Stimulated activated CD8-positive, alpha-beta memory T cell treated with anti-CD3 and anti-CD28 coated beads, Interleukin-4, amount 100 ng/mL, for 48 hours (primary cell): ENCODE measurements at places on chromosomes 13 and 19.

- no peak for DNase-seq
These were observed 874 bp downstream of the TRIM28 start for GRCh38 chr19:58544591-58545285.

DNA sequence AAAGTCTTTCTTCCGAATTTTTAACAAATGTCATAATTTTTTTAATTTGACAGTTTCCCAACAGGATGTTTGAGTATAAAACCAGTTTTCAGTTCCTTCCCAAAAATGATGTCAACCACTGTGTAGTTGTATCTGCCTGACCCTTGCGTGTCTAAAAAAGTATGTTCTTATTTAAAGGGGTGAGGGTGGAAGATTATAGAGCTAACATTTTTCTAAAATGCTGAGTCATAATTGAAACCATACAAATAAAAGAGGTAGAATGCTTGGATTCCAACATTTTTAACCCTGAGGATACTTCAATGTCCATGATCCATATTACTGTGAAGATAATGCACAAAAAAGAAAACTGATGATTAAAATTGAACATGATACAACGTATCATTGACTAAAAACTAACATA, 1388.8 kb downstream of the UQCRFS1 start:
- DNase-seq: no peak

GRCh38 chr13:39302820-39303219, 264.6 kb downstream of the NHLRC3 start:
- no peak for DNase-seq

GRCh38 chr13:76379341-76380105, 506.7 kb downstream of the KCTD12 start:
- DNase-seq: no peak

GRCh38 chr13:63024458-63024857, 1608.8 kb upstream of the PCDH20 start:
- DNase-seq: no peak

DNA sequence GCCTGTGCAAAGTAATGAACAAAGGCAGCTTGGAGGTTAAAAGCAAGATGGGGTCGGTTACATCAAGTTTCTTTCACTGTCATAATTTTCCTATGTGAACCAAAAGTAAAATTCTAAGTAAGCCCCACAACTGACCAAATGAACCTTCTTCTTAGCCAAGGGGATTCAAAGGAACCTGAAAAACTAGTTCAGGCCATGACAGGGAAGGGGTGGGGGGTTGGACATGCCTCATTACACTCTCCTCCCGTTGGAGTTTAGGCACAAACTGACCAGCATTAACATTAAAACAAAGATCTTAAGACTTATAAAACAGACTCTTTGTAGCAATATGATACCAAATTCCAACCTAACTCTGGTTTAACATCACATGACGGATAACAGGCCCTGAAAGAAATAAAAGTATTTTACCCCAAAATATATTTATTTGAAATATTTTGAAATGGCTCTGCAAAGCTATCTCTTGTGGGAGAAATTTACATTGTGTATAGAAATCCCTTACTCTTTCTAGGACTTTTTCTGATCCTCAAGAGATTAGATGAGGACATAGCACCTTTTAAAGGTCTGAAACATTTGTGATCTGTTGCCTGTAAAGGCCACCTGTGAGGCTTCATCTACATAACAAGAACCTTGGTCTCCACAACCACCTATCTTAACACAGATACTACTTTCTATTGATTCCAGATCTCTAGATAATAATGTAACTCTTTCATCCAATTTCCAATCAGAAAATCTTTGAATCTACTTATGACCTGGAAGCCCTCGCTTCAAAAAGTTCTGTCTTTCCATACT, 1829.0 kb upstream of the MIR17HG start:
- DNase-seq: no peak

GRCh38 chr13:85367887-85368286, 431.3 kb downstream of the SLITRK6 start:
- no peak for DNase-seq

GRCh38 chr13:89550938-89551337, 1796.5 kb upstream of the MIR17HG start:
- no peak for DNase-seq

GRCh38 chr13:109750221-109750775, 36.1 kb downstream of the IRS2 start:
- DNase-seq: no peak

GRCh38 chr13:27170221-27170515, 1.4 kb downstream of the USP12 start:
- DNase-seq: no peak

DNA sequence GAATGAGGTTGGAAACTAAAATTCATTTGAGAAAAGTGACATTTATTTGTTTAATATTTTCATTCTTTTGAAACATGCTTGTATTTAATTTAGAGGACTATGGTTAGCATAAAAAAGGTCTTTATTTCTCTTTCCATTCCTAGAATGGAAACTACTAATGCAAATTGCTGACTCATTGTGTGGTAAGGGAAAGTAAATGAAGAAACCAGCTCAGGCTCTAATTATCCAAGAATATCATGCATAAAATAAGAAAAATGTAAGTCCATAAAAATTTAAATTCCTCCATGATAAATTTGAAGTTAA, 777.0 kb upstream of the SLITRK1 start:
- DNase-seq: no peak

- no peak for DNase-seq
These were observed 22.4 kb upstream of the CRTC1 start for GRCh38 chr19:18660939-18661670.

DNA sequence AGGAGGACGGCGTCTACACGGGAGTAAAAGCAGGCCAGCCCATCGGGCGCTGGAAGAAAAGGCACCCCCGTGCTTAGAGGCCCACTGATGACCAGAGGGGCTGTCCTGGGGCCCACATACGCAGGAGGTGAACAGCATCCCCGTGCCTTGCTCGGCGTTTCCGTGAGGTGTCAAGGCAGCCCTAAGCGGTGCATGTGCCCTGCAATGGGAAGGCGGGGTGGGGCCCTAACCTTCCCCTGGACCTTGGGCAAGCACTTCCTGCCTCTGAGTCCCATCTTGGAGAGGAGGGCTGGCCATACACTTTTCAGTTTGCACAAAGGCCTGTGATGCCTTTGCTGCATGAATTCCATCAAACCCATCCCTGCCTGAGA, 47.8 kb upstream of the ATP11A start:
- no peak for DNase-seq

DNA sequence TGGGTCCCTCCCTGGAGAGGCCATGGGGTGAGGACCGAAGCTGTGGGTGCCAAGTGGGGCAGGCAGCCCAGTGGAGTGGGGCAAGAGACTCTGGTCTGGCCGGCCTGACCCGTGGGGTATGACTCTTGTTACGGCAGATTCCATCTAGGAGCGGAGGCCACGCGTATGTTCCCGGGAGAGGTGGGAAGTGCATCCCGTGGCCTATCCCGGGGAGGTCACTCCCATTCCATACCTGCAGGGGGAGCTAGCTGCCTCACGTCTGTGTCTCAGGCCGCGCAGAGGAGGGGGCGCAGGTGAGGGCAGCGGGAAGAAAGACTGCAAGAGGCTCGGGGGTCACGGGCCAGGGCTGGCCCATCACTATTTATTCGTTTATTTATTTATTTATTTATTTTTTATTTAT, 4.9 kb downstream of the CSNK1G2 start:
- peak; percentile 60 for DNase-seq
